ENCODE measurements at places on chromosomes 6 and 20. TPM values are rescaled to one million over a fixed set of nuclear protein-coding genes. Genes with fewer than 3 reads are reported as not detected.

MUC21 gene
- total RNA-seq = not detected

FOXF2 gene
- 0.53 TPM for total RNA-seq

LAMA2 gene
- total RNA-seq = 176 TPM

SLC17A9 gene
- 1.5 TPM for total RNA-seq

GRCh38 chr6:46513533-46513932, 22.3 kb upstream of the RCAN2 start:
- no peak for DNase-seq

DNA sequence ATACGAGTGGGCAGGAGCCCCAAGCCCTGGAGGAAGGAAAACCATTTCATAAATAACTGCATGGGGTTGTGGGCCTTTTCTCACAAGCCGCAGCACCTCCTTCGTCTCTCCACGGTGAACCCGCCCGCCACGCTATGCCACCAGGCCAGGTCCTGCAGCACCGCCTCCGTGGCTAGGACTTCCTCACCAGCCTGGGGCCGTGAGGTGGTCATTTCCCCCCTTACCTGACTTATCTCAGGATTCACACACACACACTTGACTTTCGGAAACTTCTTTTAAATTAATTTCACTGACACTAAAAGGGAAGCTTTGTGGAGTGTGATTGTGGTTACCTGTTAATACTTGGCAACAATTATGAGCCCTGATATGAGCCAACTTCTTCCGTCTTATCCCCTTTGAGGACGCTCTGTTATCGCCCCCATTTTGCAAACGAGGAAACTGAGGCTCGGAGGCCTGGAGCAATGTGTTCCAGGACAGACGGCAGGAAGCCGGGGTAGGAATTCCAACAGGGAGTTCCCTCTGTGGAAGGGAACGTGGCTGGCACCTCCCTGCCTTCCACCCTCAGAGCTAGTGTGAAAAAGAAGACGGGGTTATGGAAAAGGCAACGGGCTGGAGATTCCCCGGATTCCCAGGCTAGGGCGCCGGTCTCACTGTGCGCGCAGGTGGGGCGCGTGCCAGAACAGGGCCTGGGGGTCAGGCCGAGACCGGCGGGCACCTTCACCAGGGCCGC, 817 bp upstream of the SLCO4A1 start:
- DNase-seq = peak; percentile 52

Data from right cardiac atrium (tissue), 5 donors.